ENCODE measurements at places on chromosomes 7 and 10.

- no peak for DNase-seq
Observed at GRCh38 chr10:86344714-86345161, 21.9 kb downstream of the GRID1 start.

DNA sequence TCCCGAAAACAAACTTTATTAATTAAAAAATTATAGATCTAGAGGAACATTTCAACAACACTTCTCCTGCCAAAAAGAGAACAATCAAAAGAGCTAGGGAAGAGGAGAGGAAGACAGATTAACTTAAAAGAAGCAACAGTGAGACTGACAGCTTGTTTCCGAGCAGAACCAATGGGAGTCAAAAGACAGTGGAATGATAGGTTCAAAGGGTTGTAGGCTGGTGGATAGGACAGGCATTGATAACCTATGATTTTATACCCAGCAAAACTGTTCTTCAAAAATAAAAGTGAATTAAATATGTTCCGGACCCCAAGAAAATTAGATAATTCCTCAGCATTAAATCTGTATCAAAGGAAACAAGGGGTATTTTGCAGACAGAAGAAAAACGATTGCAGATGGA is 207.6 kb downstream of the MAD1L1 start:
- DNase-seq = no peak

DNA sequence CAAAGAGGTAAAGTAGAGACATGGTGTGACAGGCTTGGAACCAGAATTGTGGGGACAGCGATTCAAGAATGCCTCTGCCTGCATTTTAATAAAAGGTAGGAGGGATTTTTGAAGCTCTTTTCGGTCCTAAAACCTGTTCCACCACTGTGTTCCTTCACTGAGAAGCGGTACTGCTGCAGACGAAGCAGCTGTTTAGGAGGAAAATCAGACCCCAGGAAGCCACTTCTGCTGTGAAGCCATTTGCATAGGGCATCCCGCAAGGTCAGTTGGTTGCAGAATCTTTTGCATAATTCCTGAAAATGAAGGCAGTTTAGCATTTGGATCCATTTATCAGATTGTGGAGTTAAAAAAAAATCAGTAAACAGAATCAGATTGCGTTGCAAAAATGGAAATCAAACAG is 183.3 kb upstream of the PRKCQ start:
- DNase-seq = no peak

DNA sequence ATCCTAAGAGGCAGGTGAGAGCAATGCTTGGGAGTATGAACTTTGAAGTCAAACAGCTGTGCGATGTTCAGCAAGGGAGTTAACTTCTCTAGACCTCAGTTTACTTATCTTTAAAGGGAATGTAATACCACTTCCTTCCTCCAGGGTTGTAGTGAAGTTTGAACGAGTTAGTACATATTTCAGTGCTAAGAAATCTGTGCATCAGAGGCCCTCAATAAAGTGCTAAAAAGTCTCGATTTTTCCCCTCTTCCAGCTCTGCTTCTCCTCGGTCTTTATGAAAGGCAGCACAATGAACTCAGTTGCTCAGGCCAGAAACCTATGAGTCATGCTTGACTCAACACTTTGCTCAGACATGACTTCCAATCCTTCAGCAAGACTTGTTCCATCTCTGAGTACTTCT is 418.9 kb downstream of the MDFIC start:
- no peak for DNase-seq

- no peak for DNase-seq
Observed at GRCh38 chr10:69503896-69504265, 52.6 kb downstream of the TSPAN15 start.

DNA sequence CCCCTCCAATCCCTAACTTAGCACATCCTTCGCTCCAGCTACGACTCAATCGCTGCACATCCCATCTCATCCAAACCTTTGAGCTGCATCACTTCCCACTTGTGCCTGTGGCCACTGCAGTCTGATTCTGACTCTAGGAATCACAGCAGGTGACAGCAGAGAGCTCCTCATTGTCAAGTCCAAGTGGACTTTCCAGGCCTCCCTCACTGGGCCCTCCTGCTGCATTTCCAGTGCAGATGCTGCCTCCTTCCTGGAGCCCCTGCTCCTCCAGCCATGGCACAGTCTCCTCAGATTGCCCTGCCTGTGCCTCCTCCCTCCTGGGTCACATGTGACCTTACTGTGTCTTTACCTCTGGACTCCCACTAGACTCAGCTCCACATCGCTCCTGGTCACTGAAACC is 157.3 kb downstream of the USP6NL start:
- no peak for DNase-seq

- DNase-seq = peak; percentile 6
Observed at GRCh38 chr10:49844775-49845595, 82.9 kb upstream of the OGDHL start.

GRCh38 chr10:1608851-1609647 is 128.3 kb downstream of the ADARB2 start:
- DNase-seq = no peak

- no peak for DNase-seq
Observed at GRCh38 chr10:10663622-10664021, 354.1 kb upstream of the CELF2 start.

DNA sequence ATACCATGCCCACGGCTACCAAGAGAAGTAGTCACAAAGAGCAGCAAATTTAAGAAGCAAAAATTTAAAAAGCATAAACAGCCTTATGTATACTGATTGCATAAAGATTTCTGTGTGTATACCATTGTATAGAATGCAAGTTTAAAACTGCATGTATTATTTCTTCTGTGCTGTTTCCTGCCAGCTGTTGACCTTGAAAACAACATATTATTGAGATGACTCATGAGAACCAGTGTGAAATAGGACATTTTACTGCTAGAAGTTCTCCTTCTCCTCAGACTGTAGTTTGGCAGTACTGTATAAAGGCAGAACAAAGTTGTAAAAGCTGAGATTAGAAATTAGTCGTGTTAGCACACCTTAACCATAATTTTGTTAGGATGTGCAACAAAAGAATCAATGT is 42.3 kb upstream of the SGCE start:
- no peak for DNase-seq

DNA sequence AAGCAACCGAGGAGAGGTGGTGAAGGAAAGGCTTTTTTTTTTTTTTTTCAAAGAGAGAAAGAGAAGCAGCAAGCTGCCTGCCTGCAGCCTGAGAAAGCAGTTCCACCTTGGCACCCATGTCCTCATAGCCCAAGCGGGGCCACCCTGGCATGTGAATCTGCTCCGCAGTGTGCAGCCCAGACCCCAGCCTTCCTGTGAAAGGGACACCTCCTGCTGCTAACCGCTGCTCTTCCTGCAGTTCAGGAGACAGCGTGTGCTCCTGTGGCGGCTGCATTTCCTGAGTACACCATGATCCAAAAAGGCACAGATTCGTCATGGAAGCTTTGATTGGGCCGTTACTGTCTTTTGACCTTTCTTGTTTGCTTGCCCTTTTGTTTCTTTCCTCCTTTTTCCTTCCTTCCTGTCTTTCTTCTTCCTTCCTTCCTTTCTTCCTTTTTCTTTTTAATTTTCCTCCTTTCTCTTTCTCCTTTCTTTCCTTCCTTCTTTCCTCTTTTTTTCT is 38.1 kb downstream of the IKZF1 start:
- no peak for DNase-seq

DNA sequence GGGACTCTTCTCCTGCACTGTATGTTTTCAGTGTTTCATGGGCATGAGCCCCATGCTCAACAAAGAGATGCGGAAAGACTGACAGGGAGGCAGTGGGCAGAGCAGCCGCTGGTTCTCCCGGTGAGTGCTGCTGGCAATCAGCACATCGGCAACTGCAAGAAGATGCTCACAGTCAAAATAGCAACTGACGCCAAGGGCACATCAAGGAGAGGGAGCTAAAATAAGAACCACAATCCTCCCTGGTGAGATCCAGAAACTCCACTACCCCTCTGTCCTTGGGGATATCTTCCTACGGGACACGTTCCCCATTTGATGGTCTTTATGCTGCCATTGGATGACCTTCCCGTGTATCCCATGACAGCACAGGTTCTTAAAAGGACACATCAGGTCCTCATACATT is 28.9 kb upstream of the SVIL start:
- no peak for DNase-seq

- DNase-seq = no peak
Observed at GRCh38 chr10:22931948-22932347, 4.1 kb downstream of the ARMC3 start.

DNA sequence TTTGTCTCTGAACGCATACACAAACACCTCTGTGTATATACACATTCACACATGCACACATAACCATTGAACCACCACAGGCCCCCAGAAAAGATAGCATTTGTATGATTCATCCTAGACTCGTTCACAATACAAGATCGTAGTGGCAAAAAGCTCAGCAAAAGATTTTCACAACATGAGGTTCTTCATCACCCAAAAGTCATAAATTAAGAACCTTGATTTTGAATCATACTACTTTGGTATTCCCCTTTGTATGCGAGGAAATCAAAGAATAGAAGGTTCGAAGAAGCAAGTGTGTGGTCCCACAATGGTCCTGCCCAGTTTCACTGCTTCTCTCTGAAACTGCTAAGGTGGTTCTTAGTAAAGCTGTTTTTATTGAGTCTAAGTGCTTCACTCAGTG is 200.7 kb downstream of the CELF2 start:
- DNase-seq = no peak

- DNase-seq = no peak
Observed at GRCh38 chr7:106639476-106640334, 21.3 kb downstream of the CCDC71L start.

DNA sequence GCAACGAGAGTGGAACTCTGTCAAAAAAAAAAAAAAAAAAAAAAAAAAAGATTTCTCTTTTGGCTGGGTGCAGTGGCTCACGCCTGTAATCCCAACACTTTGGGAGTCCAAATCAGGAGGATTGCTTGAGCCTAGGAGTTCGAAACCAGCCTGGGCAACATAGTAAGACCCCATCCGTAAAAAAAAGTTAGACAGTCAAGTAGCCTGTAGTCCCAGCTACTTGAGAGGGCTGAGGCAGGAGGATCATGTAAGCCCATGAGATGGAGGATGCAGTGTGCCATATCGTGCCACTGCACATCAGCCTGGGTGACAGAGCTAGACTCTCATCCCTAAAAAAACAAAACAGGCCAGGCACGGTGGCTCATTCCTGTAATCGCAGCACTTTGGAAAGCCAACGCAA is 25.2 kb downstream of the PDLIM1 start:
- no peak for DNase-seq

- DNase-seq = peak; percentile 59
Observed at GRCh38 chr7:100163006-100163531, 4.5 kb upstream of the TRAPPC14 start.

DNA sequence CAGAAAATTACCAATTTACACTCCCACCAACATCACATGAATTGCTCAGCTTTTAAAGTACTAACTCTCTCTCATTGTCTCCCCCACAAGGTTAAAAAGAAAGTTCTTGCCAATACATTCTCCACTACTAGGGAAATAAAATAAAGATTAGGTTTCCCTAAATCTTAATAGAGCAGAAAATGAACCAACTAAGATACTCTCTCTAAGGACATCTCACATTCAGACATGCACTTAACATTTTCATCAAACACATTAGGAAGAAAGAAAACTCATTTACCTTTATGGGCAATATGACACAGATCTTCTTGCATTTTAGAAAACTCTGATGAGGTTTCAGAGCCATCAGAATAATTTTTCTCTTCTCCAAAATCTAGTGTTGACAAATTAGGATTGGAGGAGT is 104.1 kb upstream of the GSDME start:
- no peak for DNase-seq

GRCh38 chr7:50450590-50451032 is 461 bp upstream of the FIGNL1 start:
- peak; percentile 34 for DNase-seq

All from HuH-7.5 (cell line).